ENCODE measurements at places on chromosomes 7 and 10.

GRCh38 chr10:93757136-93757535, 600 bp upstream of the LGI1 start:
- no peak for DNase-seq

DNA sequence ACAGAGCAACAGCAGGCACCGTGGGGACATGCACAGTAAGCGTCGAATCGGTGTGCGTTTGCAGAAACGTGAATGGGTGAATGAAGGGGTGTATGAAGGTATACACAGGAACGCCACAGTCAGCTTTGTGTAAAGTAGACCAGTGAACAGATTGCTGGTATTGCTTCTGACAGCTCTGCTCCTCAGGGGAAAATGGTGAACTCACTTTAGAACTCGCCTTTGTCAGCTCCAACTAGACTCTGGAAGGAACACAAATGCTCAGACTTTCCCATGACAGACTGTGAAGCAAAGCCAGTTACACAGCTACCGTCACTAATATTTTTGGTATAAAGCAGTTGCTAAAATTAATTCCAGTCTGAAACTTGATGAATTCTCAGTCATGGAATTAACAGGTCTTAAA, 78.9 kb downstream of the CUX1 start:
- DNase-seq = no peak

GRCh38 chr7:33757563-33758165, 147.7 kb upstream of the BMPER start:
- no peak for DNase-seq

GRCh38 chr7:100363098-100363497, 5.2 kb downstream of the PILRB start:
- no peak for DNase-seq

GRCh38 chr7:96093435-96093834, 228.5 kb downstream of the SLC25A13 start:
- no peak for DNase-seq

GRCh38 chr10:33461295-33461640, 126.8 kb upstream of the NRP1 start:
- DNase-seq = no peak

DNA sequence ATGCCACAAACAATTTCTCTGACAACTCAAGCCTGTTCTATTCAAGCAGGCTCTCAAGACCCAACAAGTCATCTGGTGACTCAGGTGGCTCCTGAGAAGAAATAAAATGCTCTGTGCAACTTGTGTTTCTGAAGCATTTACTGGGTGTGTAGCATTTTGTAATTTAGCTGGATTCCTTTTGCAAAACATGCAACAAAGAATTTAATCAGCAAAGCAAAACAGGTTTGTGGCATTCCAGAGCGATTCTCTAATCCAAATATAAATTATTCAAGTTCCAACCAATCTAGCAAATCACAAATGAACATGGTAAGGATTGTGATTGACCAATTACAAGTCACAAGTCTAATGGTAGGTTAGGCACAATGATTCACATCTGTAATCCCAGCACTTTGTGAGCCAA, 39.8 kb upstream of the C10orf67 start:
- DNase-seq = no peak

DNA sequence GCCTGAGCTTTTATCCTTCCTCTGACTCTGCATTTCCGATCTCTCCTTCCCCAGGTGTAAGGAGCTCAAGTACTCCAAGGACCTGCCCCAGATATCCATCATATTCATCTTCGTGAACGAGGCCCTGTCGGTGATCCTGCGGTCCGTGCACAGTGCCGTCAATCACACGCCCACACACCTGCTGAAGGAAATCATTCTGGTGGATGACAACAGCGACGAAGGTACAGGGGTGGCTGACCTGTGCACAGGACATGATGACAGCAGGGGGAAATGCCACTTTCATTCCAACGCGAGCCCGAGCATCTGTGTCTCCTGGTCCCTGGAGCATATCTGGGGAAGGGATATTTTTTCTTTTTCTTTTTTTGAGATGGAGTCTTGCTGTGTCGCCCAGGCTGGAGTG, 256.2 kb downstream of the GALNT17 start:
- DNase-seq = no peak

DNA sequence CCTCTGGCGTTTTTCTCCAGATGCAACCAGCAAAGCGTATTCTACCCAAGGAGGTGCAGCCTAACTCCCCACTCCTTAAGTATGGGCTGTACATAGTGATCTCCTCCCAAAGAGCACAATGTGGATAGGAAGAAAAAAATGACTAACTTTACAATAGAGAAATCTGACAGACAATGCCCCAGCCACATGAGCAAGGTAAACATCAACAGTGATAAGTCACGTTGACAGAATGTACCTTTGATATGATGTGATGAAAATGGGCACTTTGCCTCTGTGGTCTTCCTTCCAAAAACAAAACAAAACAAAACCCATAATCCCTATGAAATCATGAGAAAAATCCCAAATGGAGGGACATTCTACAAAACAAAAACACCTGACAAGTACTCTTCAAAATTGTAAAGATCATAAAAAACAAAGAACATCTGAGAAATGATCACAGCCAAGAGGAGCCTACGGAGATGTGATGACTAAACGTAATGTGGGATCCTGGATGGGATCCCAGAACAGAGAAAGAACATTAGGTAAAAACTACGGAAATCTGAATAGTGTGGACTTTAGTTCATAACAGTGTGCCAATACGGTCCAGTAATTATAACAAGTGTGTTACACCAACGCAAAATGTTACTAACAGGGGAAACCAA, 50.6 kb downstream of the ABLIM1 start:
- DNase-seq = no peak

DNA sequence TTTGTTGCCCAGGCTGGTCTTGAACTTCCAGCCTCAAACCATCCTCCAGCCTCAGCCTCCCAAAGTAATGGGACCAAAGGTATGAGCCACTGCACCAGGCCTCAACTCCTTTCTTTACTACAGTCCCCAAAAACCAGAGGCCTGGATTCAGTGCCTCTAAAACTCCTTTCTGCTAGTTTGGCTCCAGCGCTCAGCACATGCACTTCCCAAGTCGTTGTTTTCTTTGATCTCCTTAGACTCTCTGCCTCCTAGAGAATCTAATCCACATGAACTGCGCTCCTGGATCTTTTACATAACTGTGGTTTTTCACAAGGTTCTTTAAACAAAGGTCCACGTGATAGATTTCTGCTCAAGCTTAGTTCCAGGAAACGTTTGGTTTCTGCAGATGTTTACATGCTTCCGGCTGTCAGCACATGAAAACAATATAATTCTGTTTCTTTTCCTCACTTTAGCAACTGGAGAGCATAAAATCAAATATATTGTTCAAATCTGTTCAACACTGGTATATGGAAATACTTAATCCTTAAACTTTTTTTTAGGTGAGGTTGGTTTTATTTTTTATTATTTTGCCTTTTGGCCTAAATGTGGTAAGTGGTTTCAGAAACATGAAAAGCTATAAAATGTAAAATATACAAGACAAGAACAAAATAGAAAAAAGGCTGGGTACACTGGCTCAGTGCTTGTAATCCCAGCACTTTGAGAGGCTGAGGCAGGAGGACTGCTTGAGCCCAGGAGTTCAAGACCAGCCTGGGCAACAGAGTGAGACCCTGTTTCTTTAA, 270.5 kb upstream of the MKLN1 start:
- DNase-seq = no peak

- no peak for DNase-seq
These were observed 23.0 kb upstream of the SVIL start for GRCh38 chr10:29657719-29658274.
